ENCODE measurements at places on chromosomes 12 and 14. TPM values are rescaled to one million over a fixed set of nuclear protein-coding genes. Genes with fewer than 3 reads are reported as not detected.
A peak's percentile ranks its signal among the peaks of the same experiment; 100 is the strongest.

DNA sequence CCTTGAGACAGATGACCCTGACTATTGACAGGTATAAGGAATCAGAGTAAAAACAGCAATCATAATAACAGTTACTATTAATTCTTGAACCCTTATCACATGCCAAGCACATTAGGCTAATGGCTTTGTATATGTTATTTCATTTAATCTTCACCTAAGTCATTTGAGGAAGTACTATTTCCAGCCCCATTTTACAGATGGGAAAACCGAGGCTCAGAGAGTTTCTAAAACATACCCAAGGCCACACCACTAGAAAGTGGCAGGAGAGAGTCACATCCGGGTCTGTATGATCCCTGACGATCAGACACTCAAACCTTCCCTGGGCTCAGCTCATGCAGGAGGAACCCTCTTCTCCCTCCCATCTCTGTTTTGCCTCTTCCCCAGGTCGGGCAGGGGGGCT lies 209.5 kb downstream of the RBM19 start:
- DNase-seq, result no peak

DNA sequence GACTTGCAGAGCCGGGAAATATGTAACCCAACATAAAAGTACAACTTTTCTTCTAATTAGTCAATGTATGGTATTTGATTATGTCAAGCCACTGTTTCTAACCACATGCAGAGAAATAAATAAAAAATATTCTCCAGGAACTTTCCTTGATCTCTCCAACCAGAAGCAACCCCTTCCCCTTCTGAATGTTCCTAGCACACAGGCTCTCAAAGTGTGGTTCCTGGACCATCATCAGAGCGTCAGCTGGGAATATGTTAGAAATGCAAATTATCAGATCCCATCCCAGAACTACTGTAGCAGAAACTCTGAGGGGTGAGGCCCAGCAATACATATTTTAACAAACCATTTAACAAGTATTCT lies 21.0 kb upstream of the ITPR2 start:
- no peak for DNase-seq

DNA sequence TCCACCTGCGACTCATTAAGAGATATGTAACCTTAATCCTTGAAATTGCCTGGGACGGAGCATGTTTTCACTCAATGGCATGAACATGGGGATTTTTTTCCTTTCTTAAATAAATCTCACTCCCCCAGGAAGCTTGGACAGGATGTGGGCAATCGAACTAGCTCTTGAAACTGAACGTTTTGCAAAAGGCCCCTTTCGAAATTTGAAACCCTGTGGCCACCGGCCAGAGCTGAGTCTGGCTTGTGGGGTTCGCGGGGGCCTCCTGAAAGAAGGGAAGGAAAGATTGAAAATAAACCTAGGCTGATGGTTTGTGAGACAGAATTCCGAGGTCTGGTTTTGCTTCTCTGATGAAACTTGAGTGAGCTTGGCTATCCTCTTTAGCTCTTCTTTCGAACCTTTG lies 101.4 kb upstream of the RTL1 start:
- peak; percentile 77 for DNase-seq

DNA sequence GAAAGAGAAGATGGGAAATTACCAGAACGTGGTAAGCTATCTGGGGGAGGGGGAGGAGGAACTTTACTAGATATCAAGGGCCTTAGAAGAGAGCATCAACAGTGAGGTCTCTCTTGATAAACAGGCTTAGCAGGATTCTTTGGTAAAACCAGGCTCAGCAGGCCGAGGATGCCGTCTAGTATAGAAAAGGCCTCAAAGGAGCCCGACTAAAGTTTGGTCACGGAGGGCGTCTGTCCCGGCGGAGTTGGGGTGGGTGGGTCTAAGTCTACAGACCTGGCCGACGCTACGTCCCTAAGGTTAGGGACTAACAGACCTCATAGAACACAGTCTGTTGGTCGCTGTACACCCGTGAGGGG lies 538 bp upstream of the TIGAR start:
- DNase-seq, result no peak

GRCh38 chr12:51870504-51870903 lies 17.4 kb upstream of the ANKRD33 start:
- no peak for DNase-seq

DNA sequence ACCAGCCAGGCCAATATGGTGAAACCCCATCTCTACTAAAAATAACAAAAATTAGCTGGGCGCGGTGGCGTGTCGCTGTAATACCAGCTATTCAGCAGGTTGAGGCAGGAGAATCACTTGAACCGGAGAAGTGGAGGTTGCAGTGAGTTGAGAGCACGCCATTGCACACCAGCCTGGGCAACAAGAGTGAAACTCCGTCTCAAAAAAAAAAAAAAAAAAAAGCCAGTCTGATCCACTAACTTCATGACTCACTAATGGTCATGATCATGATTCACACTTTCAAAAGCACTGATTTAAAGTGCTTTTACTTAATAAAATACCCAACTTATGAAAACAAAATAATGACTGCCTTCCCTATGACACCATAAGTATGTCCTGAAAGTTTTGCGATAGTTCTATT lies 38.4 kb upstream of the CPM start:
- DNase-seq, result no peak

DNA sequence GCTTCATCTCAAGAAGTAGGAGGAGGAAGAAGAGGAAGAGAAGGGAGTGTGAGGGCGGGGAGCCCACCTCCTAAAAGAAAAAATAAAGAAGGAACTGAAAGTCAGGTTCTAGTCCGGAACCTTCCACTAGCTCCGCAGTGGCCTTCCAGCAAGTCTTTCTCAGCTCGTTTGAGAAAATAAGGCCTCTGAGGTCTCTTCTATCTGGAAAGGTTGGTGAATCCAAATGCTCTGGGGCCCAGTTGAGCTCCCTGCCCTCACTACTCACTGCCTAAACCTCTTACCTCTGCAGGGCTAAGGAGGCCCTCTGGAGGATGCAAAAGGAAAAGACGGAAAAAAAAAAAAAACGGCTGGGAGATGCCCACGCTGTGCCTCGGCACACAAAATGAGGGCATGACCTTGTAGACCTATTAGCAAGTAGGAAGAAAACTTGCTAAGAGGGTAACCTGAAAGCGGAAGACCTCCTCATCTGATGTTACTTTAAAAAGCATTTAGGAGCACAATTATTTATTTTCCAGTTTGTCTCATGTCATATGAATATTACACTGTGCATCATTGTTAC lies 35.9 kb downstream of the FBLN5 start:
- peak; percentile 43 for DNase-seq

Gene PZP
- not detected for total RNA-seq

Gene LIN7A
- total RNA-seq, result 0.45 TPM

All from stomach (tissue), 19 donors.